ENCODE measurements at places on chromosomes 2 and 18. TPM values are rescaled to one million over a fixed set of nuclear protein-coding genes. Genes with fewer than 3 reads are reported as not detected.

The CRYGD gene
- total RNA-seq, result not detected

The SMYD1 gene
- not detected for total RNA-seq

The TBR1 gene
- not detected for total RNA-seq

The DSC1 gene
- not detected for total RNA-seq

The GCG gene
- not detected for total RNA-seq

The PTCD3 gene
- total RNA-seq, result 41.1 TPM

The CRYBA2 gene
- total RNA-seq, result not detected

The MARCHF4 gene
- total RNA-seq, result 4.7 TPM

The ATOH8 gene
- 129 TPM for total RNA-seq

The CDH2 gene
- 23.8 TPM for total RNA-seq

The SH3YL1 gene
- total RNA-seq, result 33.2 TPM

The GAL3ST2 gene
- not detected for total RNA-seq

The ECEL1 gene
- total RNA-seq, result not detected

The KCNK3 gene
- total RNA-seq, result under 0.01 TPM

The GNLY gene
- total RNA-seq, result not detected

The LYG2 gene
- total RNA-seq, result not detected

The LRRC30 gene
- not detected for total RNA-seq

The ITPRIPL1 gene
- total RNA-seq, result not detected

All from cardiac atrium fibroblast (primary cell).